ENCODE measurements at places on chromosomes 1 and 21.

DNA sequence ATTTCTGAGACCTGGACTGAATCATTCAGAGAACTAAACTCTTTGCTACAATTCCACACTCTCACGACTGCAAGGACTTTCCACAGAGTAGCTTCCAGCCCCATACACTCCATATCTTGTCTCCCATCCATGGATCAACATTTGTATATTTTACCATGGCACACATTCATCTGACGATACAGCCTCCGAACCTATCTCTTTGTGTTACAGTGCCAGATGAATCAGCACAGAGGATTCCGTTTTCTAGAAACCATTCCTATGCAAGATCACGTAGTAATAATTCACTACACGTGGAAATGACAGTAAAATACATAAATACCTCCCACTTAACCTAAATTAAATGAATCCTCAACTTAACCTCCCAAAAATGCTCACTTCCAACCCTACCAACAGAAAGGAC lies 110.0 kb upstream of the PRDX6 start:
- DNase-seq: no peak

DNA sequence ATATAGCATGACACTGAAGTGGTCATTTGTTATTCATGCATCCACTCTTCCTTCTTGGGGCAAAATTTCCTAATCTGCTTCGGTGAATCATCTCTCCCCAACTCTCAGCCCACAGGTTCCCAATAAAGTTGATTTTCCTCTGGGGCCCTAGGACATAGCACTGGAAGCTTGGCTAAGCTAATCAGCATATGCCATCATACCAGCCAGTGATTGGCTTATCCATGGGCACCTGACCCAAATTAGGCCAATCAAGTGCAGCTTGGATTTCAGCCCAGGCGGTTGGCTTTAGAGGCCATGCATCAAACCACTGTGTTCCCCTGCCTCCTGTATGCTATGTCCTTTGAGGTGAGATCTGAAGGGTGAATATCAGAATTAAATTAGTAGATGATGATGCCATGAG lies 58.9 kb downstream of the C1orf94 start:
- DNase-seq: no peak

GRCh38 chr1:218848009-218848408 lies 325.7 kb upstream of the LYPLAL1 start:
- no peak for DNase-seq

DNA sequence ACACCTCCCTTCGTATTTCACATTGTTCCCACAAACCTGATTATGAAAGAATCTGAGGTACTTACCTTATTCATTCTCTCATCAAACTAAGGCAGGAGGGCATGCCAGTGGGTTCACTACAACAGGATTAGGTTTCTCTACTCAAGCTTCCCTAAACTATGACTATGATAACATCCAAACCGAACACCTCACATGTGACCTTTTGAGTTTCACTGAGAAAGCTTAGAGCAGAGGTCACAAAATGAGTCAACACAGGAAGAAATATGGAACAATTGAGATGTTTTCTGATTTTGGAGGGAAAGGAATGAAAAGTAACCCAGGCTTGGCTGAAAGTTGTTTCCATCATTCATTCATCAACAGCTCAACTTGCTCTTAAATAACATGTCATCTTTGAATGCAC lies 24.1 kb downstream of the UBR4 start:
- no peak for DNase-seq

DNA sequence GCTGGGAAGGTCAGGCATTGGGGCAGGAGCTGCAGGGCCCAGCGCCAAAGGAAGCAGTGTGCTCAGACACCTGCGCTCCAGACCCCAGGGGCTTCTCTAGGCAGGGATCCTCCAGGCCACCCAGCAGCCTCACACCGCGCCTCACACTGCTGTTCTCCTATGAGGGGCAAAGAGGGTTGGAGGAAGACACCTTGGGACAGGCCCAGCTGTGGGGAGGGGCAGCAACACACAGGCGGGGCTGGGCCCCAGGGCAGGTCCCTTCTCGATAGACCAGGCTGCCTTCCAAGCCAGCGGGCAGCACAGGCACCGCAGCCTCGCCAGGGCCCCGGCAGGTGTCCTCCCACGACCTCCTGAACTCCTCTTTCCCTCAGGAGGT lies 20.7 kb upstream of the PRSS38 start:
- no peak for DNase-seq

- no peak for DNase-seq
These were observed 78.4 kb upstream of the KCNA3 start for GRCh38 chr1:110752941-110753725.

DNA sequence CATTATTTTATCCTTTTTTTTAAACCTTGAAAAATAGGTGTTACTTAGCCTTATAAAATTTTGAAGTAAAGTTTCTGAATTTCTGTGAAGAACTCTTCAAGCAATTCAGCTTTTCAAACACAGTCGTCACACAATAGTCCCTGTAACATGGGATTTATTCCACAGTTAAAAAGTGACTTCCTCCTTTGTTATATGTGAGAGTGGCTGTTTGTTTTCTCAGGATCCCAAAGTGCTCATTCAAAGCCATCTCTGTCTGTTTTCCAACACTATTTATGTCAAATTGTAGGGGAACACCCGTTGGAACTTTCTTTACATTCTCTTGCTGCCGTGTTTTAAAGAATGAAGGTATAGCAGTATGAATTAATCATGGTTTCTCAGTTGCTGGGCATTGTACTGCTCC lies 80.8 kb upstream of the GPR52 start:
- DNase-seq: no peak

DNA sequence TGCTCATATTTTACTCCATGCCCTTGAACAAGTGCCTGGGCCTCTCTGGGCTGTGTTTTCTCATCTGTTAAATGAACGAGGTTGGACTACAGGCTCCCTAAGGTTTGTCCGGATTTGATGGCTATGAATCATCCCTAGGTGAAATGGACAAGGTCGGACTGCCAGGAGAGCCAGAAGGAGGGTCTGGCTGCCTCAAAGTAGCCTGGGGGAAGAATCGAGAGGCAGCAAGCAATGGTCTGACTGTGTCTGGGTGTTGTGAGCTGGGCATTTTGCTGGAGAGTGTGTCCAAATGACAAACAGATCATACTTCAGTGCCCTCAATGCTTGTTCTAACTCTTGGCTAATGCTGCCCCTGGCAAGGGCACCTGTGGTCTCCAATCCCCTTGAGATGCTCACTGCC lies 730.9 kb downstream of the PTPRU start:
- no peak for DNase-seq

- DNase-seq: no peak
These were observed 1287.3 kb upstream of the ADGRL4 start for GRCh38 chr1:80293818-80294217.

DNA sequence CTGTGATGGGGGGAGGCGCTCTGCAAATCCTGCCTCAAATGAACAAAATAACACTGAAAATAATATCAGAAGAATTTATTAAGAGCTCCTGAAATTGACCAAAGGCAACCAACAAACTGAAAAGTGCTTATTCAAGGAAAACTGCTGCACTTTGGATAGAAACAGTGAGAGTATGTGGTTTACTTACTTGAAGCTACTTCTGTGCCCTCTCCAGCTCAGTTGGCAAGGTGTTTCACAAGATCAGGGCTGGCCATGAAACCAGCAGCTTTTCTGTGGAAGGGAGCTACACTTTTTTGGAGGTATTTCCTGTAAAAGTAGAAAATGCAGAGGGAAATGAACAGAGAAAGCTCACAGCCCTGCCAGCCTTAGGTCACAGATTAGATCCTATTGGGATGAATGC lies 310.0 kb upstream of the SPAG17 start:
- DNase-seq: no peak
